ENCODE measurements at places on chromosomes 1 and 21. TPM values are rescaled to one million over a fixed set of nuclear protein-coding genes. Genes with fewer than 3 reads are reported as not detected.
A peak's percentile ranks its signal among the peaks of the same experiment; 100 is the strongest.

DNA sequence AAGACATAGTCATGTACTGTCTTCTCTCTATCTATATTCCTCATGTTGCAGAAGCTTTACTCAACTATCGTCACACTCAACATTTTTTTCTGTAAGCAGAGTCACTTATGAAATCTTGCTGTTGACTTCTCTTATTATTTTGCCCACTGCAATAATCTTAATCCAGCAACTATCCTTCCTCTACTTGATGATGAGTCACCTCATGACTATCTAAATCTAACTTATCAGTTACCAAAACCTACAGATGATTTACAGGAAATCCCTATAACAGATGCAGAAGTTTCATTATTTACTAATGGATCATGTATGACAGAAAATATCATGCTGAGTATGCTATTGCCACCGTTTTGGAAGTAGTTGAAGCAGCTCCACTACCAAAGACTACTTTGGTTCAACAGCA lies 378.9 kb downstream of the DUSP10 start:
- DNase-seq = no peak
- H3K4me1 ChIP-seq = no peaks in the 10 kb centered on the region
- H3K4me3 ChIP-seq = no peak overlapping the region
- H3K27ac ChIP-seq = no peak overlapping the region
- H3K27me3 ChIP-seq = peaks cover 4% of the 10 kb centered on the region
- no peaks in the 10 kb centered on the region for H3K36me3 ChIP-seq

DNA sequence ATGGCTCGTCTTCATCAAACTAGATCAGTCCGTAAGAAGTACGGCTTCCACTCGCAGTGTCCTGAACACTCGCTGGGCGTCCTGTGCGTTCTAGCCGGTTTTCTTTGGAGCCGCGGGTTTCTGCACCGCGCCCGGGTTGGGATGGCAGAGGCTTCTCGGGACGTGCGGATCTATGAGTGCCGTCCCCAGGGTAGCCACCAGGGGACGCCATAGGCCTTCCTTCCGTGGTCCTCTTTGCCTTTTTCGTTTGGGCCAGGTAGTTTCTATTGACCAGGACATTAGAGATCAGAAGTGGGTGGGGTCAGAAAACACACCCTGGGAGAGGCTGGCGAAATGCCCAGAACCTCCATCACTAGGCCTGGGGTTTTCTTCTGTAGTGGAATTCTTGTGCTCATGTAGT lies 273.8 kb downstream of the FAM72C start:
- peak overlapping the region; percentile 46 for H3K4me3 ChIP-seq
- H3K4me1 ChIP-seq = peaks cover 3% of the 10 kb centered on the region
- H3K27ac ChIP-seq = no peak overlapping the region
- H3K27me3 ChIP-seq = peaks cover 9% of the 10 kb centered on the region
- DNase-seq = peak; percentile 67
- no peaks in the 10 kb centered on the region for H3K36me3 ChIP-seq

DNA sequence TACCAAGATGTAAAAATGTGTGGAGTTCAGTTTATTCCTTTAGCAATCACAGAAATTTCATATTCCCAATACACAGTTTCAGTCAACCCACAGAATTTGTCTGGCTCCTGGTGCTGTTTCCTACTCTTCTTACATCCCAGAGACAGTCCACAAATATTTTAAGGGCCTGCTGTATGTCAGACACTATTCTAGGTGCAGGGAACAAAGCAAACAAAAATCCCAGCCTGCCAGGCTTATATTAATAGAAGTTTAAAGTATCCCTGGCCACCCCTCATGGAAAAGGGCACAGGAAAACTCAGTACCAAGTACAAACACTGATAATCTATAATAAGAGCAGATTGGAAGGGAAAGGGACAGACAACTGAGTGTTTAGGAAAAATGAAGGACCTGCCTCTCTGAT lies 194.8 kb downstream of the ZP4 start:
- no peak for DNase-seq
- H3K36me3 ChIP-seq = no peaks in the 10 kb centered on the region
- H3K4me3 ChIP-seq = no peak overlapping the region
- no peak overlapping the region for H3K27ac ChIP-seq
- H3K27me3 ChIP-seq = no peaks in the 10 kb centered on the region

DNA sequence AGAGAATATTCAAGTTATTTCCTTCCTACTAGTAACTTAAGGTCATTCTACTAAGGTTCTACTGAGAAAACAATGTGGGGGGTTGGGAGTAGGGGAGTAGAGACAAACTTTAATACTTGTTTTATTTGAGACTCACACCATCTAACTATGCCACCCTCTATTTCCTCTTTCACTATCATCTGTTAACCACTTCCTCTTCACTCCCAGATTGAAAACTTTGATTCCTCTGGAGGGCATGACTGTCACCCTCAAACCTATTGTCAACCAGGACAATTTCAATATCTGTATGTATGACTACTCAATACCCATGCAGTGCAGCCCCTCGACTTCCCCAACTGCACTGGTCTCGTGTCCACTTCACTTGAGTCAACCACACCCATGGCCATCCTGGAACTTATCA lies 165.6 kb upstream of the POGK start:
- H3K4me3 ChIP-seq = no peak overlapping the region
- no peaks in the 10 kb centered on the region for H3K36me3 ChIP-seq
- no peaks in the 10 kb centered on the region for H3K27me3 ChIP-seq

Gene POU3F1
- 9.3 TPM for total RNA-seq

GRCh38 chr1:25065321-25065721 lies 135.2 kb upstream of the RUNX3 start:
- H3K4me3 ChIP-seq = no peak overlapping the region
- H3K36me3 ChIP-seq = no peaks in the 10 kb centered on the region
- no peak overlapping the region for H3K27ac ChIP-seq
- H3K4me1 ChIP-seq = peaks cover 20% of the 10 kb centered on the region
- DNase-seq = peak; percentile 18

GRCh38 chr1:111955755-111956154 lies 33.7 kb downstream of the KCND3 start:
- peaks cover 26% of the 10 kb centered on the region for H3K4me1 ChIP-seq
- H3K4me3 ChIP-seq = peak overlapping the region; percentile 70
- no peak for DNase-seq

- DNase-seq = no peak
- H3K4me3 ChIP-seq = no peak overlapping the region
- H3K27me3 ChIP-seq = no peaks in the 10 kb centered on the region
- H3K4me1 ChIP-seq = peaks cover 25% of the 10 kb centered on the region
- peak overlapping the region; percentile 22 for H3K27ac ChIP-seq
- H3K36me3 ChIP-seq = peaks cover 4% of the 10 kb centered on the region
Observed at GRCh38 chr21:45029948-45030681, 44.3 kb upstream of the ADARB1 start.

Gene S100A4
- 4.7 TPM for total RNA-seq

Gene TMEM222
- total RNA-seq = 50.0 TPM

GRCh38 chr1:232598133-232598532 lies 31.8 kb downstream of the SIPA1L2 start:
- peaks cover 49% of the 10 kb centered on the region for H3K4me1 ChIP-seq
- no peak overlapping the region for H3K4me3 ChIP-seq
- H3K36me3 ChIP-seq = peaks cover 6% of the 10 kb centered on the region
- peaks cover 5% of the 10 kb centered on the region for H3K27me3 ChIP-seq
- no peak for DNase-seq
- no peak overlapping the region for H3K27ac ChIP-seq

Gene PKNOX1
- total RNA-seq = 28.7 TPM

GRCh38 chr1:16162163-16162822 lies 6.4 kb upstream of the EPHA2 start:
- H3K27me3 ChIP-seq = peaks cover 17% of the 10 kb centered on the region
- DNase-seq = no peak
- H3K27ac ChIP-seq = no peak overlapping the region
- no peak overlapping the region for H3K4me3 ChIP-seq
- no peaks in the 10 kb centered on the region for H3K36me3 ChIP-seq

DNA sequence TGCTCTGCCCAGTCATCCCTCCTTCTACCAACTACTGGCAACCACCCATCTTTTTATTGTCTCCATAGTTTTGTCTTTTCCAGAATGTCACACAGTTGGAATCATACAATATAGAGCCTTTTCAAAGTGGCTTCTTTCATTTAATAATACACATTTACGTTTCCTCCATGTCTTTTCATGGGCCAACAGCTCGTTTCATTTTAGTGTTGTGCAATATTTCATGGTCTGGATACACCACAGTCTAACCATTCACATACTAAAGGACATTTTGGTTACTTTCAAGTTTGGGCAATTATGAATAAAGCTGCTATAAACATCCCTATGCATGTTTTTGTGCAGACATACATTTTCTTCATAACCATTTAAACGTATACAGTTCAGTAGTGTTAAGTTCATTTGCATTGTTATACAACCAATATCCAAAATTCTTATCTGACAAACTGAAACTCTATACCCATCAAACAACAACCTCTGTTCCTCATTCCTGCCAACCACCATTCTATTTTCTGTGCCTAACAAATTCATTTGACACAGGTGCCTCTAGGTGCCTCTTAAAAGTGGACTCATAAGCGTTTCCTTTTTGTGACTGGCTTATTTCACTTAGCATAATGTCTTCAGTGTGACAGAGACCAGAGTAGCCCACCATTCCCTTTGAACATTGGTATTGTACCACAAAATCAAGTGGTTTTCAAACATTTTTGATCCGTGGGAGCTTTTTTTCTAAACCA lies 138.1 kb downstream of the NR5A2 start:
- H3K36me3 ChIP-seq = no peaks in the 10 kb centered on the region
- no peak overlapping the region for H3K4me3 ChIP-seq
- H3K27me3 ChIP-seq = peaks cover 2% of the 10 kb centered on the region
- DNase-seq = no peak

Gene SH3BGR
- 1.5 TPM for total RNA-seq

Gene FMO3
- total RNA-seq = not detected

Gene GBP7
- total RNA-seq = not detected

DNA sequence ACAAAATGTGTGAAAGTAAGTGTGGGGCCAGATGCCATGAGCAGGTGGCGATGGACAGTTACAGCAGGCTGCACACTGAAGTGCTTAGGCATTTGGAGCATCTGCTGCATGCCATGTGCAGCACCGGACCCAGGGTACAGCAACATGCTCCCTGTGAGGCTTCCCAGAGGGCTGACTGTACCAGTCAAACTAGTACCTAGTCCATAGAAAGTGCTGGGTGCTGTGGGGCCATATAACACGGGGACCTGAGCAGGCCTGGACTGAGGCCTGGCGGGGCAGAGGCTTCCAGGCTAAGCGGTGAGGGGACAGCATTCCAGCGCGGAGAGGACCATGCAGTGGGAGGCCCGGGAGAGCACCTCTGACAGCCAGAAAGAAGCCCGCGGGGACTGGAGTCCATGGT lies 29.9 kb upstream of the PKP1 start:
- no peaks in the 10 kb centered on the region for H3K36me3 ChIP-seq
- peaks cover 16% of the 10 kb centered on the region for H3K4me1 ChIP-seq
- DNase-seq = no peak
- H3K4me3 ChIP-seq = no peak overlapping the region

Gene PLA2G4A
- not detected for total RNA-seq

Gene OLIG2
- total RNA-seq = 21.4 TPM

DNA sequence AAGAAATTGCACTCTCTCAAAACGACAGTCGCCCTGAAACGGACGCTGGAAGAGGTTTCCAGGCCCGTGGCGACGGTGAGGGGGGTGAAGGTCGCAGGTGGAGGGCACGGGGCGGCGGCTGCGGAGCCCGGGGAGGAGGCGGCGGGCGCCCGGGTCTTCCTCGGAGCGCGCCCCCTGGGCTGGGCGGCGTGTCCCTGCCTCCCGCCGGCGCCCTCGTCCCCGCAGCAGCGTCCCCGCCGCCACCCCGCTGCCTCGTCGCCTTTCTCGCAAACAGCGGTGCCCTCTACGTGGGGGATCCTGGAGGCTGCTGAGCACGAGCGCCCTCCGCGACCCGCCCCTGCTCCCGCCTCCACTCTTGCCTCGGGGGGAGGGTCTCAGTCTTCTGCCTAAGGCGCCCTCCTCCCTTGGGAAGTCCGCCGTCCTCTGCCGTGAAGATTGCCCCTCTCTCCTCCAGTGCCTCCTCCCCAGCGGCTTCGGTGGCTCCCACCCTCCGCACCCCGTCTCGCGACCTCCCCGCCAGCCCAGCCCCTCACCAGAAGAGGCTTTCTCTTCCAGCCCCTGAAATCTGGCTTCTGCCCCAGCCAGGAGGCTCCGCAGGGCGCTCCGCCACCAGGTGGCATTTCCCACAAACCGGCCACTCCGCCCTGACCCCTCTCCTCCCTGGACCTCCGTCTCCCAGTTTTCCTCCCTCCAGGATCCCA lies 227.4 kb downstream of the SDCCAG8 start:
- H3K36me3 ChIP-seq = no peaks in the 10 kb centered on the region
- H3K27me3 ChIP-seq = peaks cover 11% of the 10 kb centered on the region
- DNase-seq = peak; percentile 69
- peak overlapping the region; percentile 81 for H3K4me3 ChIP-seq
- peak overlapping the region; percentile 94 for H3K27ac ChIP-seq

DNA sequence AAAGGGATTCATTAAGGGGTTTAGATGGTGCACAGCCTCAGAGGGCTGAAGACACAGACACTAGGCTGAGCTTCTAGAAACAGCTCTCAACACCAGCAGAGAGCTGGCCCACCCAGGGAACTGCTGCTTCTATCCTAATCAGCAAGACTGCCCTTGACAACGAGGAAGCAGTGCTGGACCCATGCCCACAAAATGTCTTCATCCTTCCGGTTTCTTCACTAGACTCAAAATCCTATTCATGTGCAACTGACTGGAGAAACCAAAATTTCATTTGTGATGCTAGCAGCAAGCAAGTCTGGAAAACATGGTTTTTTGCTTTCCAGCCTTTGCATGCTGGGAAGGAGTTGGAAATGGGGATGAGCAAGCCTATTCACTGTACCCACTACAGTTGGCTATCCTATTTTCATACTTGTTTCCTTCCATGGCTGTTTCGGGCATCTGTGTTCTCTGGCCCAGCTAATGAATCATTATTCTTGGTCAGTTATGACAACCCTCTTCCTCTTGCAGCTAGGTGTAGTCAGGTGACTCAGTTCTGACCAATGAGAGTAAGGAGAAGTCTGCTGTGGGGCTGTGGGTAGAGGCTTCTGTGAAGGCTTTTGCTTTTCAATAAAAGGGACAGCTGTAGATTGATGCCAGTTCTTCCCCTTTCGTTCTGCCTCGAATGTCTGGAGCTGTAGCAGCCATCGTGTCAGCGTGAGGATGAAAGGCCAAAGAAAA lies 14.6 kb upstream of the TMEM61 start:
- H3K4me1 ChIP-seq = no peaks in the 10 kb centered on the region
- H3K27me3 ChIP-seq = peaks cover 7% of the 10 kb centered on the region
- H3K4me3 ChIP-seq = no peak overlapping the region
- H3K27ac ChIP-seq = no peak overlapping the region
- DNase-seq = no peak
- H3K36me3 ChIP-seq = peaks cover 4% of the 10 kb centered on the region

GRCh38 chr21:46554431-46555224 lies 50.3 kb downstream of the S100B start:
- H3K27me3 ChIP-seq = peaks cover 3% of the 10 kb centered on the region
- no peak for DNase-seq
- peaks cover 8% of the 10 kb centered on the region for H3K36me3 ChIP-seq
- H3K27ac ChIP-seq = no peak overlapping the region
- H3K4me1 ChIP-seq = peaks cover 2% of the 10 kb centered on the region

Gene HORMAD1
- not detected for total RNA-seq
